ENCODE measurements at places on chromosomes 4 and X.

DNA sequence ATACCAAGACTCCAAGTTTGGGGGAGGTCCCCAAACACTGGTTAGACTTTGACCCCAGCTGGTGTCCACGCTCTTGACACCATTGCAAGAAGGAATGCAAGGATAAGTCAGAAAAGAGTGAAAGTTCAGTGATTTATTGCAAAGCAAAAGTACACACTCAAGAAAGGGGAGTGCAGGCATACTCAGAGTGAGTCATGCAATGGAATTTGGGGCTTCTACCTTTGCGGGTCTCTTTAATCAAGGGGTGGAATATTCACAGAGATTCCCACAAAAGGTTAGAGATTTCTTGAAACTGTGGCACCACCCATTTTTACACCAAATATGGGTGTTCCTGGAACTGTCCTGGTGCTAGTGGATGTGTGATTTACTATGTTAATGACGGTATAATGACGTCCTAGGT is 5.2 kb upstream of the SMIM10L2A start:
- no peak for DNase-seq

DNA sequence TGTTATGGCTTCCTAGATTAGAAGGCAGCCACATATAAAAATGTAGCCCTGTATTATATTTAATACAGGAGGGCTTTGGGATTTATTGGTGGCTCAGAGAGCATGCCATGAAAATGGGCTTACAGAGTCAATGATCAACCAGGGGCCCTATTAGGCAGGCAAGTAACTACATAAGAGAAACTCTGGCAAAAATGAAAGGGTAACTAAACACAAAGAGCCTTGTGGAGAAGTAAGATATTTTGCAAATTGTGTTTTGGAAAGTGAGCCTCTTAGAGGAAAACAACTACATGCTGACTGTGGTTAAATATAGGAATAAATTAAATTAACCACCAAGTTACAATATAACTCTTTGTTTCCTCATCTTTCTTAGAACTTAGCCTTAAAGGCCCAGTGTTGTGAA is 5.5 kb downstream of the SAT1 start:
- no peak for DNase-seq

- no peak for DNase-seq
These were observed 2.1 kb downstream of the TET2 start for GRCh38 chr4:105148776-105149175.

- DNase-seq = no peak
These were observed 46.6 kb downstream of the MAOA start for GRCh38 chrX:43702660-43703059.

DNA sequence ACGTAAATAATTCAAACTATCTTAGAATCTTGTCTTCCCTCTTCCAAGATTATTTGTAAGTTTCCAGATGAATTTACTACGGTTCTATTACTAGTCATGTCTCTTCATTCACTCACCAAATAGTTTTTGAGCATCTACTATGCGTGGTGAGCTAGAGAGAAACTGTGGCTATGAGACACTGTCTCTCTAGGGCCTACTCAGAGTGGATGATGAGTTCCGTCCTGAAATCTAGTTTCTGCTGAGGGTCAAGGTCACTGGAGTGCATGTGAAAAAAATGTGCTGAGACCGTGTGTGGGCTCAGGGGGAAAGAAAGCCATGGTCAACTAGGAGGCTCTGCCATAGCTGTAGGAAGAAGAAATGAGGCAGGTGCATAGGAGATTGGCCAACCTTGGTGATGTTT is 320.2 kb upstream of the GATB start:
- DNase-seq = no peak

DNA sequence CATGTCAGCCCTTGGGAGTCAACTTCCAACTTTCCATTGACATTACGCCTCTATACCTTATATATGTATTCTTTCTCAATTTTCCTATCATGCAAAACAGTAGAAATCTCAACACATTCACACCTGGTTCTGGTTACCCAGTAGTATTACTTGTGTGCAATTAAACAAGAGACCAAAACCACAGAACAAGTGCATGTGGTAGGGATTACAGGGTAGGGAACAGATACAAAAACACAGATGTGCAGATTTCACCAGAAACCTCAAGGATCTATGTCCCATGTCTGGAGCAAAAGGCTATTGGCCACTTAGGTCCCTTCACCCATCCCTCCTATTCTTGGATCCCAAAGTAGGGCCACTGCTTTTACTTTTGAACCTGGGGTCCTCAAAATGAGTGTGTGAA is 143.6 kb upstream of the ZCCHC13 start:
- no peak for DNase-seq
